ENCODE measurements at places on chromosomes 2 and 18.

DNA sequence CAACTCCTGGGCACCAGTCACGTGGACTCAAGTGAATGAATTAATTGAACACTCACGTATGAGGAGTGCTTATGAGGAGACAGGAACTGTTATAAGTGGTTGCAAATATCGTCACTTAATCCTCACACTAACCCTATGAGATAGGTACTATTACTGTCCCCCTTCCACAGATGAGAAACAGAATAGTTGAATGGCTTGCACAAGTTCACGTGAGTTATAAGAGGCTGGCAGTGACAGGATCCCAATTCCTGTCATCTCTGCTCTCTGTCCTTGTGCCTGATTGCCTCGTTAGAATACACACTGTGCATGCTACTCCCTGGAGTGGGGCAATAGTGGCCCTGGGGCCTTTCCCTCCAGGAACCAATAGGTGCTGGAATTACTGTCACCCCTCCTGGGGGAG lies 253.5 kb downstream of the DYSF start:
- DNase-seq, result no peak

- no peak for DNase-seq
These were observed 218.0 kb downstream of the LOXHD1 start for GRCh38 chr18:46439037-46439436.

DNA sequence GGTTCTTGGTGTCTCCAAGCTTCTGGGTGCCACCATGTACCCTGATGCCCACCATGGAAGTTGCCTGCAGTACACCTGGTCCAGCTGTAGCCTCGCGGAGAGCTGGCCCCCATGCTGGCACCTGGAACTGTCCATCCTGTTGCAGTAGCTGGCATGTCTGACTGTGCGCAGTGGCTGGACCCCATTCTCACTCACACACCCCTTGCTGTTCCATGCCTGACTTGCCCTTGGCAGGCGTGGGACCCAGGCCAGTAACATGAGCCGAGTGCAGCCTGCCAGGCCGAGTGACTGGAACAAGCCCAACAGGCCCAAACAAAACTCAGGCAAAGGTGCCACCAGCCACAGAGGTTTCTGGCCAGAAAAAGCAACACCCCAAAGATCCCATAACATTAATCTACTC lies 73.8 kb downstream of the NEURL3 start:
- no peak for DNase-seq

GRCh38 chr2:232042911-232043574 lies 81.5 kb downstream of the DIS3L2 start:
- no peak for DNase-seq

GRCh38 chr18:37963837-37964236 lies 398.2 kb upstream of the CELF4 start:
- DNase-seq, result no peak

- no peak for DNase-seq
These were observed 7.3 kb upstream of the CIB4 start for GRCh38 chr2:26648516-26648915.

- no peak for DNase-seq
These were observed 57.7 kb upstream of the MAP4K3 start for GRCh38 chr2:39494784-39495251.

DNA sequence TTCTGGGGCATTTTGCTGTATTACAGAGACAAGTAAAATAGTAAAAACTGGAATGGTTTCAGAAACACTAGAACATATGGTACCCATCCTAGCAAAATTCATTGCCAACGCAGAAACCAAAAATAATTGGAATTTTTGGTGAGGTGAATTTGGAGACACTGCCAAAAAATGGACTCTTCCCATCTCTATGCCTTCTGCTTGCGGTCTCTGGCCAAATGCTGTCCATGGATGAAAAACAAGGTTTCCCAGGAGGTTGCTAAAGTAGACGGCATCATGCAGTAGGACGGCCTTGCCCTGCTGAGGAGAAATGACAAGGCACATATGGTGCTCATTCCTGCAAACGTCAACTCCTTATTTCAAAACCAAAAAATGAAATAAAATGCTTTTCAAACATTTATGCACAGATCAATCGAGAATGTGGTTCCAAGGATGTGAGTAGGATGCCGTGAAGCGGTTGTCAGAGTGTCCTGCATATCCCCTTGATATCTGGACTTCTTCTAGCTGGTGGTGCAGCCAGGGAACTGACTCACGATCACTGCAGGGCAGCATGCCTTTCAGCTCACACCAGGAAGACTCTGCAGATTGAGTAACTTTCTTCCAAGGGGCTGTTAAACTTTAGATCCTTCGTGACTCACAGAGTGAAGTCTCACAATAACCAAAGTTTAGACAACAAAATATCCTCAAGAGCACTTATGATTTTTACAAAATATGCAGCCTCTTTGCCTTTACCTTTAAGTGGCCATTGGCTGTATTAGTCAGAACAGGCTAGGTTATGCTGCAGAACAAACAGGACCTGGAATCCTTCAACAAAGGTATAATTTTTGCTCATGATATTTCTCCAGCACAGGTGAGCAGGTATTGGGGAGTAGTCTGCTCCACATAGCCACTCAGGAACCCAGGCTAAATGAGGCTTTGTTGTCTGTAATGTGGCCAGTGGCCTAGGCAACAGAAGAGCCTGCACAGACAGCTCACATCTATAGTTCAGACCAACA lies 149.4 kb upstream of the NDUFV2 start:
- DNase-seq, result no peak

DNA sequence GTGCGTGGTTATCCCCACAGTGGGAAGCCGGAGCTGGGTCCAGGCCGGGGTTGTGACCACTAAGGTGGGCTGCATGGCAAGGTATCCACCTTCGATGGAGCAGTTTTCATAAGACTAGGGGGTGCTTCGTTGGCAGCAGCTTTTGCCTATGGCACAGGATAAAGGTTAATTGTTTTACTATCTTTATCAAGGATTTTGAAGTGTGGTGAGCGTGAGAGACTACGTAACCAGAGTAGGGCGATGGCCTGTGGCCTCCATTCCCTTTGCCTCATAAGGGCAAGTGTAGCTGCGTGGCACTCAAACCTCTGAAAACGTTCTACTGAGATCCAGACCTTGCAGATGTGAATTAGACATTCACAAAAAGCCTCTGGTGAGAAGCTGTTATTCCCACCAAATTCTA lies 206.6 kb downstream of the ACKR3 start:
- DNase-seq, result no peak

Data from NCI-H774 (cell line).